SJSA1 (cell line): ENCODE measurements at places on chromosomes 7 and 10. TPM values are rescaled to one million over a fixed set of nuclear protein-coding genes. Genes with fewer than 3 reads are reported as not detected.

GRCh38 chr10:132104062-132104461, 38.3 kb downstream of the JAKMIP3 start:
- no peaks in the 10 kb centered on the region for H3K27me3 ChIP-seq
- H3K4me3 ChIP-seq, result no peak overlapping the region
- H3K27ac ChIP-seq, result no peak overlapping the region
- no peak for DNase-seq

GRCh38 chr7:101804967-101805366, 12.5 kb upstream of the CUX1 start:
- H3K4me3 ChIP-seq, result no peak overlapping the region
- no peak for DNase-seq
- no peak overlapping the region for H3K27ac ChIP-seq
- no peaks in the 10 kb centered on the region; the same call in 1 of the 2 replicates for H3K4me1 ChIP-seq

DNA sequence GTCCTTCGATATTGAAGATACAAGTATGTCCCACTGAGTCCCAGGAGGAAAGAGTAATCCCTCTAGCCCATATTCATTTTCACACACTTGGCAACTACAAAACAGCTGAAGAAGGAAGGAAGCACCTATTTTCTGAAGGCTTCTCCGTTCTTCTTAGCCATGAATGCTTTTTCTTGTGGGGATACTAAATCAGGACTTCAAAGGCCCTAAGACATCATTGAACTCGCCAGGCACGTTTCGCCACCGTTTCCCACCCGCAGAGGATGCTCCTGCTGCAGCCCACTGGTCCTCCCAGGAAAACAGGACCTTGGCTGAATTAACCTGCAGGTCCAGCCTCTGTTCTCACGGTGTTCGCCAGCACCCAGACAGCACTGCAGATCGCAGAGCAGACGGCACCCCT, 561.5 kb downstream of the DNAJB6 start:
- no peak overlapping the region for H3K4me3 ChIP-seq
- no peak overlapping the region for H3K27ac ChIP-seq
- no peaks in the 10 kb centered on the region for H3K36me3 ChIP-seq
- H3K4me1 ChIP-seq, result no peaks in the 10 kb centered on the region
- no peak for DNase-seq

DNA sequence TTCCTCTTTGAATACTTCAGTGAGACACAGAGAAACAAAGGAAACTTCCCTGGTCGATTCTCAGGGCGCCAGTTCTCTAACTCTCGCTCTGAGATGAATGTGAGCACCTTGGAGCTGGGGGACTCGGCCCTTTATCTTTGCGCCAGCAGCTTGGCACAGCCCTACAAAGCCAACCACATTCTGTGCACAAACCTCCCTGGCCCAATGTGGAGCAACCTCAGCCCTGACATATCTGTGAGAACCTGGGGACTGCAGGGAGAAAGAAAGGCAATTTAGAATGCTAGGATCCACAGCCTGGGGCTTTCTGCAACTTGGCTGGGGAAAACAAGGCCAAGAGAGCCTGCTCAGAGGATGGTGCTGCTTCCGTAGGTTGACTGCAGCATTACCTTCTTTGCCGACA, 63.5 kb upstream of the PRSS58 start:
- no peak overlapping the region for H3K27ac ChIP-seq
- no peak for DNase-seq
- H3K4me1 ChIP-seq, result no peaks in the 10 kb centered on the region
- no peak overlapping the region for H3K4me3 ChIP-seq

DNA sequence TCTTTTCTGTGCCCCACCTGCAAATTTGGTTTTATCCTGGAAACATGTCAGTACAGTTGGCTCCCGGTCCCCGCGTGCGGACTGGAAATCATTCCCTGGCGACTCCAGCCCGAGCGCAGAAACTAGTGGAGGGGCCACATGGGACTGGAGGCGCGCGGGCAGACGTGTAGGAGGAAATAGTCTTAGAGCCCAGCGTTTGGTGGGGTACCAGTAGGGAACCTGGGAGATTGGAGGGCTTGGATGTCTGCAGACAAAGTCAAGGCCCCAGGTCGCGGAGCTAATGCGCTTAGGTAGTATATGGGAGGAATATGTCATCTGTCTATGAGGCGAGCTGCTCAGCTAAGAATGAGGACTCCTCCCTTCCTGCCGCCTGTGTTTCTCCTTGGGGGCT, 1.3 kb downstream of the GALNT17 start:
- H3K36me3 ChIP-seq, result no peaks in the 10 kb centered on the region
- no peak overlapping the region for H3K4me3 ChIP-seq
- no peaks in the 10 kb centered on the region for H3K27me3 ChIP-seq
- no peak for DNase-seq
- H3K4me1 ChIP-seq, result no peaks in the 10 kb centered on the region

- H3K4me3 ChIP-seq, result no peak overlapping the region
- no peaks in the 10 kb centered on the region for H3K27me3 ChIP-seq
- H3K36me3 ChIP-seq, result no peaks in the 10 kb centered on the region
- DNase-seq, result peak; percentile 98
- peaks cover 28% of the 10 kb centered on the region for H3K4me1 ChIP-seq
Observed at GRCh38 chr7:73822319-73823173, 8.2 kb upstream of the CLDN4 start.

GRCh38 chr7:69411018-69411417, 187.3 kb upstream of the AUTS2 start:
- H3K27ac ChIP-seq, result no peak overlapping the region
- H3K36me3 ChIP-seq, result no peaks in the 10 kb centered on the region
- no peak for DNase-seq
- H3K4me1 ChIP-seq, result no peaks in the 10 kb centered on the region
- no peak overlapping the region for H3K4me3 ChIP-seq

- no peak overlapping the region for H3K4me3 ChIP-seq
- H3K4me1 ChIP-seq, result no peaks in the 10 kb centered on the region
- no peak for DNase-seq
- no peaks in the 10 kb centered on the region for H3K27me3 ChIP-seq
- H3K36me3 ChIP-seq, result peaks cover 50% of the 10 kb centered on the region
Observed at GRCh38 chr7:44671069-44671468, 64.6 kb downstream of the OGDH start.

DNA sequence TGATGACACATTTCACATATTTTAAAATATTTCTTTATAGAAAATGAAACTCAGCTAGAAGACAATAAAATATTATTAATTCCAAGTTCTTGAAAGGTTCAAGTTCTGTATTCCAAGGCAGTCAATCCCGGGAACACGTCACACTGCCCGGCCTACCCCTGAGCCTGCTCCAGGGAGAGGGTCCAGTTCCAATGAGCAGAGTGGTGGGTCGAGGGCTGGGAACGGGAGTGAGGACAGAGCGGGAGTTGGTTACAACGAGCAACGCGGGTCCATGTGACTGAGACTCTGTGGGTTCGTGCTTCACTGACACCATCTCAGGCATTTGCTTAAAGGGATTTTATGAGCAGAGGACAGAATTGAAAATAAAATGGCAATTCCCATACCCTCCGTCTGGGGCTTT, 209.4 kb downstream of the TCERG1L start:
- no peaks in the 10 kb centered on the region for H3K27me3 ChIP-seq
- no peaks in the 10 kb centered on the region for H3K4me1 ChIP-seq
- H3K36me3 ChIP-seq, result no peaks in the 10 kb centered on the region
- H3K4me3 ChIP-seq, result no peak overlapping the region
- no peak for DNase-seq
- no peak overlapping the region for H3K27ac ChIP-seq

DNA sequence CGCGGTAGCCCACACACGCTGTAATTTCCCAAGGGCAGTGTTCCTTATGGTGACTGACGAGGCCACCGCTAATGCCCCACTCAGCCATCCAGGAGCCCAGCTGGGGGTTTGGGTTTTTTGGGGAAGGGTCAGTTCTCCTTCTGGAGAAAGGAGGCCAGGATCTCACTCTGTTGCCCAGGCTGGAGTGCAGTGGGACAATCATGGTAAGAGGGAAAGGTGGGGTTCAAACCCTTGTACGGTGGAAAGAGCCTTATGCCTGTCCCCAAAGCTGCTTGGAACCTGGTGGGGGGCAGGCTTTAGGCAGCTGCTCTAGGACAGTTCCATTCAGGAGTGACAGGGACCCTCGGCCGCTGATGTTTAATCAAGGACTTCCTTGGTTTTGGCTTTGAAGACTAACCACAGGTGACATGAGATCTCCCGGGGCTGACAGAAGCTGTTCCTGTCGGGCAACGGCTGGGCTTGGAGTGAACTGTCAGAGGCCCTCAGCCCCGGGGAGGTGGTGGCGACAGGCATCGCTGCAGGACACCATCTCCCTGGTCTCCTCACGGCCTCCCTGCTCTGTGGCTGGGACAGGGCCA, 84.5 kb downstream of the CARD11 start:
- no peak for DNase-seq
- H3K27ac ChIP-seq, result no peak overlapping the region
- H3K36me3 ChIP-seq, result no peaks in the 10 kb centered on the region
- H3K27me3 ChIP-seq, result no peaks in the 10 kb centered on the region
- no peak overlapping the region for H3K4me3 ChIP-seq

DNA sequence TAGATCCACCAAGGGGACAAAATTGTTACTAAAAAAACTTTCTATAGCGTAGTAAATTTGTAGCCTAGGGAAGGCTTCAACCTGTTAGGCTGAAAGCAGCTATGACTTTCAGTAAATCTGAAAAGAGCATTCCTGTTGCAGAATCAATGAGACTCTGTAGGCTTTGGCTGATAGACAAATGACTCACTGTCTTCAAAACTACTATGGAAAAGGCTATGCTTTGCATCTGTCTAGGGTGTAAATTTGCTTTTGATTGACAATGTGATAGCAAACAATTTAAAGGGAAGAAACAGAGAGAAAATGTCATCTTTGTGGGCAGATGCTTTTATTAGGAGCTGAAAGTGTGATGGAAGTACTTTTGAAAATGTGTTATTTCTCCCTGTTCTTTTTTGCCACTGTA, 60.6 kb downstream of the ARL5B start:
- H3K27me3 ChIP-seq, result no peaks in the 10 kb centered on the region
- no peaks in the 10 kb centered on the region for H3K4me1 ChIP-seq
- H3K36me3 ChIP-seq, result no peaks in the 10 kb centered on the region
- no peak for DNase-seq

- H3K27me3 ChIP-seq, result no peaks in the 10 kb centered on the region
- no peak for DNase-seq
- H3K27ac ChIP-seq, result no peak overlapping the region
- H3K4me3 ChIP-seq, result no peak overlapping the region
- H3K36me3 ChIP-seq, result no peaks in the 10 kb centered on the region
Observed at GRCh38 chr7:130329681-130330080, 14.9 kb upstream of the CPA5 start.

- no peaks in the 10 kb centered on the region for H3K36me3 ChIP-seq
- no peak overlapping the region for H3K4me3 ChIP-seq
- H3K27ac ChIP-seq, result peak overlapping the region; percentile 45
- no peaks in the 10 kb centered on the region for H3K27me3 ChIP-seq
- peaks cover 25% of the 10 kb centered on the region for H3K4me1 ChIP-seq
Observed at GRCh38 chr10:7956508-7956907, 98.0 kb upstream of the GATA3 start.

GRCh38 chr10:43078986-43079273, 2.1 kb downstream of the RET start:
- peaks cover 35% of the 10 kb centered on the region for H3K27me3 ChIP-seq
- H3K27ac ChIP-seq, result no peak overlapping the region
- DNase-seq, result no peak

DNA sequence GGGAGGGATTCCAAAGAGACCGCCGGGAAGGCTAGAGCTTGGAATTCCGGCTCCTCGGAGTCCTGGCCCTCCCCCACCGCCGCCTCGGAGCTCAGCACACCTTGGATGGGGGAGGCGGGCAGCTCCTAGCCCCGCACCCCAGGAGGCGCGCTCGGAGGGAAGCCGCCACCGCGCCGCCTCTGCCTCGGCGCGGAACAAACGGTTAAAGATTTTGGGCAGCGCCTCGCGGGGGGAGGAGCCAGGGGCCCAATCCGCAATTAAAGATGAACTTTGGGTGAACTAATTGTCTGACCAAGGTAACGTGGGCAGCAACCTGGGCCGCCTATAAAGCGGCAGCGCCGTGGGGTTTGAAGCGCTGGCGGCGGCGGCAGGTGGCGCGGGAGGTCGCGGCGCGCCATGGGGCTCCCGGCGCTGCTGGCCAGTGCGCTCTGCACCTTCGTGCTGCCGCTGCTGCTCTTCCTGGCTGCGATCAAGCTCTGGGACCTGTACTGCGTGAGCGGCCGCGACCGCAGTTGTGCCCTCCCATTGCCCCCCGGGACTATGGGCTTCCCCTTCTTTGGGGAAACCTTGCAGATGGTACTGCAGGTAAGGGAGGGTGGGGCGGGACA, at the start of gene CYP26A1:
CYP26A1 (plus strand) TSS at position 355 of the 608 bp plus-strand sequence; CDS start at position 397, 42 bp downstream.
- H3K4me3 ChIP-seq, result peak within 1 kb of the TSS; percentile 41
- H3K4me1 ChIP-seq, result peaks cover 60% of the 10 kb centered on the region
- no peaks in the 10 kb centered on the region for H3K36me3 ChIP-seq
- DNase-seq, result peak; percentile 33

GRCh38 chr10:113933894-113934532, 79.6 kb downstream of the NHLRC2 start:
- DNase-seq, result no peak
- H3K4me1 ChIP-seq, result peaks cover 17% of the 10 kb centered on the region
- H3K4me3 ChIP-seq, result no peak overlapping the region
- no peak overlapping the region for H3K27ac ChIP-seq

GRCh38 chr7:146781352-146782116, 664.9 kb downstream of the CNTNAP2 start:
- no peaks in the 10 kb centered on the region for H3K27me3 ChIP-seq
- no peaks in the 10 kb centered on the region for H3K4me1 ChIP-seq
- H3K4me3 ChIP-seq, result no peak overlapping the region
- no peaks in the 10 kb centered on the region for H3K36me3 ChIP-seq
- H3K27ac ChIP-seq, result no peak overlapping the region

GRCh38 chr10:34031400-34031799, 696.9 kb upstream of the NRP1 start:
- no peak overlapping the region for H3K27ac ChIP-seq
- DNase-seq, result no peak
- H3K4me3 ChIP-seq, result no peak overlapping the region
- H3K4me1 ChIP-seq, result no peaks in the 10 kb centered on the region
- H3K36me3 ChIP-seq, result no peaks in the 10 kb centered on the region
- no peaks in the 10 kb centered on the region for H3K27me3 ChIP-seq

GRCh38 chr7:114130866-114131265, 212.1 kb upstream of the PPP1R3A start:
- no peaks in the 10 kb centered on the region for H3K36me3 ChIP-seq
- 0 out of 2 replicates have a peak, but pooled peaks cover 4% of the 10 kb centered on the region for H3K27me3 ChIP-seq

GRCh38 chr7:54995166-54995565, 23.7 kb upstream of the EGFR start:
- peaks cover 26% of the 10 kb centered on the region for H3K4me1 ChIP-seq
- no peaks in the 10 kb centered on the region for H3K36me3 ChIP-seq
- H3K4me3 ChIP-seq, result no peak overlapping the region
- H3K27me3 ChIP-seq, result no peaks in the 10 kb centered on the region
- no peak overlapping the region for H3K27ac ChIP-seq

GRCh38 chr7:77687747-77688144, 8.5 kb upstream of the RSBN1L start:
- H3K4me1 ChIP-seq, result peaks cover 40% of the 10 kb centered on the region
- no peaks in the 10 kb centered on the region; the same call in 1 of the 2 replicates for H3K27me3 ChIP-seq
- DNase-seq, result no peak
- no peak overlapping the region for H3K4me3 ChIP-seq

- no peaks in the 10 kb centered on the region for H3K36me3 ChIP-seq
- no peaks in the 10 kb centered on the region for H3K4me1 ChIP-seq
- no peak for DNase-seq
- no peaks in the 10 kb centered on the region for H3K27me3 ChIP-seq
- no peak overlapping the region for H3K27ac ChIP-seq
- H3K4me3 ChIP-seq, result no peak overlapping the region
Observed at GRCh38 chr10:59991661-59992060, 85.3 kb upstream of the CCDC6 start.

NXPH1 gene
- not detected in 2 replicates for total RNA-seq

ABCB1 gene
- total RNA-seq, result 3.0 and 4.9 TPM in 2 replicates

STEAP1 gene
- total RNA-seq, result 8.3 and 14.2 TPM in 2 replicates

BMPER gene
- 1.3 and 2.8 TPM in 2 replicates for total RNA-seq

UTF1 gene
- not detected in 2 replicates for total RNA-seq

SLC26A5 gene
- not detected in 2 replicates for total RNA-seq

COL26A1 gene
- total RNA-seq, result not detected in 2 replicates

LFNG gene
- 0.97 and 2.4 TPM in 2 replicates for total RNA-seq

PTF1A gene
- not detected in 2 replicates for total RNA-seq

A1CF gene
- total RNA-seq, result not detected in 2 replicates

SPDYE8 gene
- total RNA-seq, result 0.24 TPM in 1 of 2 replicates, not detected in the other

MKX gene
- total RNA-seq, result not detected in 2 replicates

GSAP gene
- 3.7 and 5.0 TPM in 2 replicates for total RNA-seq
